ENCODE measurements at places on chromosomes 2 and 18.
A peak's percentile ranks its signal among the peaks of the same experiment; 100 is the strongest.

DNA sequence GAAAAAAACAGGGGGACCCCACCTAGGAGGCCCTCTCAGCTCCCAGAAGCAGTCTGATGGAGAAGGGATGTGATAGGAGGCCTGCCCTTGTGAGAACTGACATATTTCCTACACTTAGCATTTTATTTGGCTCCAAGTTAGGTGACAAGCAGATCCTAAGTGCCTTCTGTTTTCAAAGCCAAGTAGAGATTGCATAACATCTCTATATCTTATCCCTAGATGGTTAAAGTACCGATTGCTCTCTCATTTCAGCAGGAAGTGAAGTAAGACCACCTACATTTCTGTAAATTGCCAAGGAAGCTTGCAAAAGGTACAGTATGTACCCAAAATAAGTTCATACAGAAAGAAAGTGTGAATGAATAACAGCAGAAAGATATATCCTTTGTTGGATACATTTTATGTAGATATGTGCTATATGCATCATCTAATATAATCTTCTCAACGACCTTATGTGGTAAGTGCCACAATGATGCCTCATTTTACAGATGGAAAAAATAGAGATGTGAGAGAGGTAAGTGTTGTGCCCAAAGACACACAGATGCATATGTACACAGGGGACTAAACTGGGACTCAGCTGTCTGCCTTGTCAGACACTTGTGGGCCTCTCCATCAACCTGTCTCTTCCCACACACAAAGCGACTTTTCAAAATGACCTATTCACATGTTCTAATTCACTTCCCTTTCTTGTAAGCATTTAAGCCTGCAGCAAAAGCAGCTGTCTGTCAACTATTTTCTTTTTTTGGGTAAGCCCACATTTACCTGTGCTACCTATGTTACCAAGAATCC, 38.9 kb downstream of the DHRS9 start:
- H3K4me3 ChIP-seq: no peak overlapping the region
- peaks cover 10% of the 10 kb centered on the region for H3K4me1 ChIP-seq
- DNase-seq: no peak

- peaks cover 2% of the 10 kb centered on the region for H3K27me3 ChIP-seq
- H3K36me3 ChIP-seq: no peaks in the 10 kb centered on the region
- DNase-seq: no peak
These were observed 49.5 kb upstream of the TBC1D8 start for GRCh38 chr2:101200676-101201075.

- peaks cover 40% of the 10 kb centered on the region for H3K36me3 ChIP-seq
- peaks cover 65% of the 10 kb centered on the region for H3K4me1 ChIP-seq
- H3K27me3 ChIP-seq: no peaks in the 10 kb centered on the region
- no peak overlapping the region for H3K4me3 ChIP-seq
- DNase-seq: no peak
These were observed 51.2 kb downstream of the MGAT5 start for GRCh38 chr2:134305109-134305491.

GRCh38 chr18:28151434-28151833, 25.5 kb downstream of the CDH2 start:
- no peak overlapping the region for H3K4me3 ChIP-seq
- H3K4me1 ChIP-seq: no peaks in the 10 kb centered on the region
- DNase-seq: no peak

- peaks cover 8% of the 10 kb centered on the region for H3K27me3 ChIP-seq
- H3K36me3 ChIP-seq: no peaks in the 10 kb centered on the region
- no peaks in the 10 kb centered on the region for H3K4me1 ChIP-seq
- no peak overlapping the region for H3K27ac ChIP-seq
- no peak overlapping the region for H3K4me3 ChIP-seq
- no peak for DNase-seq
These were observed 64.0 kb downstream of the SLC40A1 start for GRCh38 chr2:189516546-189516945.

- no peak overlapping the region for H3K4me3 ChIP-seq
- no peaks in the 10 kb centered on the region for H3K4me1 ChIP-seq
- peaks cover 5% of the 10 kb centered on the region for H3K27me3 ChIP-seq
These were observed 154.6 kb downstream of the ACKR3 start for GRCh38 chr2:236724200-236724599.

DNA sequence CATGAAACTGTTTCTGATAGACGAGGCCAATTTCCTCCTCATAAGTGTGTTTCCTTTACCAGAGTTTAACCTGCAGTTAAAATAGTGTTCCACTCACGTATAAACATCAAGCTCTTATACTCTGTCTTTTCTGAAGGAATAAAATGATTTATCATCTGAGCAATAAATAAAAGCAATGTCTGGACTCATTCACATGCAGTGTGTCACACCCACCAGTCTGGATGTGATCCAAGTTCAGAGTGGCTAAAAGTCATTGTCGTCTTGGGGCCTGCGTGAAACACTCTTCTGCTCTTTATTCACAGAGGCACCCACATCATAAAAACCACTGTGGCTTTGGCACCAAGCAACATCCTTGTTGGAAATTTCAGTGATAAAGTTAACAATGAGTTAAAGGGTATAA, 19.5 kb upstream of the SLC9A4 start:
- no peak overlapping the region for H3K27ac ChIP-seq
- H3K27me3 ChIP-seq: peaks cover 4% of the 10 kb centered on the region
- H3K36me3 ChIP-seq: peaks cover 5% of the 10 kb centered on the region
- H3K4me3 ChIP-seq: no peak overlapping the region

GRCh38 chr2:38467768-38468455, 90.8 kb upstream of the ATL2 start:
- H3K4me1 ChIP-seq: no peaks in the 10 kb centered on the region
- DNase-seq: no peak
- H3K27ac ChIP-seq: no peak overlapping the region
- H3K27me3 ChIP-seq: peaks cover 10% of the 10 kb centered on the region
- H3K36me3 ChIP-seq: no peaks in the 10 kb centered on the region

DNA sequence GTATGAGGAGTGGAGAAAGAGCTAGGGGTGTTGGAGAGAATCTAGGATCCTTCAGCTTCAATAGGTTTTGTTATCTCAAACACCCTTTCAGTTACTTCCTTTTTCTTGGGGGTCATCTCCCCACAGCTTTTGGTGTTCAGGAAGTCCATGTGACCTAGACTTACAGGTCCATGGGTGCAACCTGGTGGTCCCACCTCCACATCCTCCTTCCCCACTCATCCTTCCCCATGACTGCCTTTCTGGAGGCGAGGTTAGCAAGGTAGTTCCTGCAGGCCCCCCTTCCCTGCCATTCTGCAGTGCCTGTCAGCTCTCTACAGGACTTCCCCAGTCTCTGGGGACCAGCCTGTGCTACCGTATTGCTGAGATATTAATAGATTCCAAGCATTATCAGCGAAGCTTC, 107.6 kb downstream of the TMEM17 start:
- peak; percentile 24 for DNase-seq
- no peaks in the 10 kb centered on the region for H3K27me3 ChIP-seq
- H3K4me1 ChIP-seq: peaks cover 11% of the 10 kb centered on the region
- H3K4me3 ChIP-seq: peak overlapping the region; percentile 72
- peak overlapping the region; percentile 8 for H3K27ac ChIP-seq

DNA sequence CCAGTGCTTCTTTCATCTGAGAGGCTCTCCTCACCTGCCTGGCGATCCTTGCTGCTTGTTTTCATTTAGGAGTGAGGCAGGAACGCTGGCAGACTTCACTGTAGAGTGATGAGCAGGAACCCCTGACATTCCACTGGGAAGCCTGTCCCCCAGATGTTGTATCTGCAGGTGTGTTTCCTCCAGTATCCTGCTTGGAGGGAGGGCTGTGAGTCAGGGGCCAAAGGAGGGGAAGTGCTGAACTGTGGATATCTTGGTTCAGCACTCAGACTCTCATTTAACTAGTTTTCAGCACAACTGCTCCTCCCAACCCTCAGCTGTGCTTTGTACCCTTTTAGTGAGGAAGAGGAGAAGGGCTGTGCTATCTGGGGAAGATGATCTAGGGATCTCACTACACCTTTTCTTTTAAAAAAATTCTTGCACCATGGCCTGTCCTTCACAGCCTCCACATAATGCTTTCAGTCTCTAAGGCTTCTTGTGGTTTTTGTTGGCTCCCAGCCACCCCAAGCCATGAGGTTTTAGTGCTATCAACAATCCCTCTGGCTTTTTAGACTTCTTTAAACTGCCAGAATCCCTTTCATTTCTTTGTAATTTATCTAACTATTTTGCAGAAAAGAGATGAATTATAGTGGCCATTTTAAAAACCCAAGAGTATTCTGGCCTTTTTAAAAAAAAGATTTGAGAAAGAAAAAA, 11.2 kb downstream of the ANKAR start:
- H3K27me3 ChIP-seq: no peaks in the 10 kb centered on the region
- no peak for DNase-seq
- H3K36me3 ChIP-seq: peaks cover 3% of the 10 kb centered on the region
- H3K4me1 ChIP-seq: peaks cover 12% of the 10 kb centered on the region

- no peak overlapping the region for H3K4me3 ChIP-seq
- H3K36me3 ChIP-seq: no peaks in the 10 kb centered on the region
- peaks cover 27% of the 10 kb centered on the region for H3K27me3 ChIP-seq
These were observed 233.8 kb downstream of the LDLRAD4 start for GRCh38 chr18:13452388-13452811.

- no peak overlapping the region for H3K27ac ChIP-seq
- no peaks in the 10 kb centered on the region for H3K27me3 ChIP-seq
- DNase-seq: no peak
- no peak overlapping the region for H3K4me3 ChIP-seq
- peaks cover 5% of the 10 kb centered on the region for H3K36me3 ChIP-seq
These were observed 72.0 kb downstream of the GALNT1 start for GRCh38 chr18:35653392-35654135.

GRCh38 chr2:181172676-181173075, 192.3 kb downstream of the UBE2E3 start:
- peaks cover 3% of the 10 kb centered on the region for H3K36me3 ChIP-seq
- no peak overlapping the region for H3K4me3 ChIP-seq
- DNase-seq: no peak
- H3K27ac ChIP-seq: no peak overlapping the region

GRCh38 chr2:42762823-42763804, 821 bp downstream of the OXER1 start:
- H3K4me1 ChIP-seq: peaks cover 3% of the 10 kb centered on the region
- H3K4me3 ChIP-seq: no peak overlapping the region
- H3K36me3 ChIP-seq: peaks cover 12% of the 10 kb centered on the region
- no peak overlapping the region for H3K27ac ChIP-seq

GRCh38 chr2:102100371-102101096, 42.0 kb upstream of the IL1R1 start:
- peaks cover 9% of the 10 kb centered on the region for H3K4me1 ChIP-seq
- H3K27me3 ChIP-seq: peaks cover 20% of the 10 kb centered on the region
- H3K36me3 ChIP-seq: no peaks in the 10 kb centered on the region
- no peak for DNase-seq

Measured in memory B cell (primary cell).